ENCODE measurements at places on chromosomes 7 and 10. TPM values are rescaled to one million over a fixed set of nuclear protein-coding genes. Genes with fewer than 3 reads are reported as not detected.

SHTN1 gene
- total RNA-seq, result 2.9 TPM

ZNF804B gene
- not detected for total RNA-seq

OR9A2 gene
- 0.60 TPM for total RNA-seq

BHLHA15 gene
- total RNA-seq, result 2.2 TPM

EBLN1 gene
- total RNA-seq, result not detected

DNA sequence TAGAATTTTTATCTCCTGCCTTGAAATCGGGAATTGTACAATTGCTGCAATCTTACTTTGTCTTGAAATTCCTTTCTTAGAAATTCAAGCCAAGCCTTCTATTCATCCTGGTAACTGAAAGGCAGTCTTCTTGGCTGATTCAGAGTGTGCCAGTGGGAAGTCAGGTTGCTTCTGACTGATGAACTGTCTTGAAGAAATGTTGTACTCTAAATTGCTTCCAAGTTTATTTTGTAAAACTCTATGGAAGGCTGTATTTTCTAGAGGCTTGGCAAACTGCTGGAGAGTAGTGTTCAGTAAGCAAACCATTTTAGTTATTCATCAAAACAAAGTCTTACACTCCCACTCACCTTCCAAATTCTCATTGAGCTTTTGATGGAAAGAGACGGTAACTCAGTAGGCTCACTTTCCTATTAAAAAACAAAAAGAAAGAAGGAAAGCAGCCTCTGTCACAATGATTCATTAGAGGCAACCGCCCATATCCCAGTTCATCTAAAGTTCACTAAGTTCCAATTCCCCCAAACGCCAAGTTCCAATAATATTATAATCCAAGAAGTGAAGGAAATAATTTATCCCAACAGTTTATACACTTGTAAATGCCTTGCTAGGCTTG, 187.9 kb upstream of the MALRD1 start:
- no peak for DNase-seq

GRCh38 chr7:134750083-134751062, 29.1 kb upstream of the CALD1 start:
- DNase-seq, result peak; percentile 65
